ENCODE measurements at places on chromosomes 13 and 19.

DNA sequence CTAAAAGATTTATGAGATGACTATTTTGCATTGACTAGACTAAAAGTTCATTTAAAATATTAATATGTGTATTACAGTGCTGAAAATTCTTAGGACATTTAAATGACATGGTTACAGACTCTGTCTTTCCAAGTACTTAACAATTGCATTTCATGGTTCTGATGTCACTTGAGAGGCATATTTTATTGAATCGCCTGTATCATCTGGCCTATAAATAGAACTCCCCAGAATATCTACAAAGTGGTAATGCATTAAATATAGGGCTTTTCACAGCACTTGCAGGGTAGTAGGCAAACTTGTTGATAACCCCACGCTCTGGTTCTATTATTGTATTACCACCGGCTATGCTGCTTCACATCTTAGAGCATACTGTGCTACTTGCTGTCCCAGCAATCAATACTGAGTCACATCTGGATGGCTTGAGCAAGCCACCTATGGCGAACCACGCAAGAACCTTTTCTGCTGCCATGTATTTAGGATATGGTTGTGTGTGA lies 400.6 kb downstream of the HS6ST3 start:
- DNase-seq = no peak

DNA sequence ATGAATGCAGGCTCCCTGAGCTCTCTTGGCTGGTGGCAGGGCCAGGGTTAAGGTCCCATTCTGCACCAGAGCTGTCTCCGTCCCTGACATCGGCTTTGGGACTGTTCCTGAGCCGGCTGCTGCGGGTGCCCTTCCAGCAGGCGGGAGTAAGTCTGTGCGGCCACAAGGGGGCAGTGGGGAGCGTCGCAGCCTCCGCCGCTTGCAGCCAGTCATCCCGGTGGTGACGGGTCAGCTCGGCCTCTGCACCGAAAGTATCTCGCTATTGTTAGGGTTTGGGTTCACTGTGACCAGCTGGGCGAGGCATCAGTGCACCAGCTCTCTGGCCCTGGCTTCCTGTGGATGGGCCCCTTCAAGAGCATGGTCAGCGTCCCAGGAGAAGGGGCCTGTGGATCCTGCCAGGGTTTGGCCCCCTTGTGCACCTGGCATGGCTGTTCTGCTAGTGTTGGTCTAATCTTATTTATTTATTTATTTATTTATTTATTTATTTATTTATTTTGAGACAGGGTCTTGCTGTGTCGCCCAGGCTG lies 15.1 kb downstream of the NDUFB7 start:
- DNase-seq = peak; percentile 78

GRCh38 chr19:29449371-29449770 lies 76.4 kb upstream of the VSTM2B start:
- no peak for DNase-seq

- DNase-seq = no peak
Measured at GRCh38 chr13:70816853-70817252, 708.6 kb upstream of the KLHL1 start.

DNA sequence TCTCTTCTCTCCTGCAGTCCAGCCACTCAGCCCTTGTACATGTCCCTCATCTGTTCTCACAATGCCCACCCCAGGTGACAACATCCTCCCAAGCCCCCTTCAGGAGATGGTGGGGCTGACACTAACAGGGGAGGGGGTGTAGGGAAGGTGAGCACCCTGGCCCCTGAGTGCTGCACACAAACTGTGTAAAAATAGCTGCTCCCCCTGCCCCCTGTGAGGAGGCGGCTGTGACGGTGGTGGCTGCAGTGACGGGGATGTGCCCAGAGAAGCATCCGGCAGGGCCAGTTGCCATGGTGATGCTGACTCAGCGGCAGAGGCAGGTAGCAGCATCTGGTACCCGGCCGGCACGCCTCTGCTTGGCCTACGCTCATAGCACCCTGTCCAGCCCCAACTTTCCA lies 13.0 kb upstream of the JUND start:
- DNase-seq = peak; percentile 94

DNA sequence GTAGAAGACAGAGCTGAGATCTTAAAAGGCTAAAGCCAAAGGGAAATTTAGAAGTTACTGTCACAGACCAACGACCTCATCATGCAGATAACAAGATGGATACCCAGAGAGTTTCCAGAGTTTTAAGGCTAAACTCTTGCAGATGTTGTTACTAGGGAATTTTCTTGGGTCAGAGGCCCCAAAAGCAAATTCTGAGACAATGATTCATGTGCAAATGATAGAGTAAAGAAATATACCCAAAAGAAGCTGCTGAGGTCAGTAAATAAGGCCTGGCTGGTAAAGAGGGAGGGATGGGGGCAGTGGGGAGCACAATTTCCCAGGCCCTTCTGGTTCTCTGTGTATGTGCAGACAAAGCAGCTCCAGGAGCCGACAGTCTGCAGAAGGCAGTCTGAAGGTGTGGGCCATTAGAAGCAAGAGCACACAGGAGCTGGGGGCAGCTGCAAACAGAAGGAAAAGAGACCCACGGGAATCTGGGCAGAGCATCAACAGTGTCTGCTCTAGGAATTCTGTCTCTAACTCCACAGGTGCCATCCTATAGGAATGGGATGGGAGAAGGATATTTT lies 330.8 kb downstream of the TBC1D4 start:
- DNase-seq = no peak

- no peak for DNase-seq
Measured at GRCh38 chr13:40394304-40394985, 272.0 kb downstream of the FOXO1 start.

DNA sequence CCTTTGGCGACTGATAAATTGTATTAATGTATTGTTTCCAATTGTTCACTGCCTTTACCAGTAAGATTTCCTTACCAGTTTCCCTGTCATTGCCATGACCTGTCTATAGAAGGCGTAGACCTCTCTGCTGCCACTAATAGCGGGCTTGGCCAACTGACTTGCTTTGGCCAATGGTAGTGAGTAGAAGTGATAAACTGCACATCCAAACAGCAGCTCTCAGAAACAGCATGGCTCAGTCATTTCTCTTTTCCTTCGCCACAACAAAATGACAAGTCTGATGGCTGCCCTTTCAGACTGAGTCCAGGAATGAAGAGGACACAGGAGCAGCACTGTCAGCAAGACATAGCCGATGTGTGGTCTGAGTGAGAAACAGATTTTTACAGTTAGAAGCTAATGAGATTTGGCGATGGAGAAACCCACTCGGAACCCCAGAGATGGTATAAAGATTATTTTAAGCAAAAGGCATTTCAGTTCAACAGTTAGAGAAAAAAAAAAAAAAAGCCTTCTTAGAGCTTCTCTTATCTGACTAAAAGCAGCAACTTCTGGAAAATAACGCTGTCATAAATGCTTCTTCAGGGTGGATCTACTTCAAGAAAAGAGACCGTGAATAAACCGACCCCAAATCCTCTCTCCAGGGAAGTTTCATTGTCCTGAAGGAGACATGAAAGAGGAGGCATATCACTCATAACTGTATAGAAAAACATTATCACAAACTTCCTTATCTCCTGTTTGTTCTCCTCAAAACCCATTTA lies 42.0 kb upstream of the TM9SF2 start:
- DNase-seq = no peak

DNA sequence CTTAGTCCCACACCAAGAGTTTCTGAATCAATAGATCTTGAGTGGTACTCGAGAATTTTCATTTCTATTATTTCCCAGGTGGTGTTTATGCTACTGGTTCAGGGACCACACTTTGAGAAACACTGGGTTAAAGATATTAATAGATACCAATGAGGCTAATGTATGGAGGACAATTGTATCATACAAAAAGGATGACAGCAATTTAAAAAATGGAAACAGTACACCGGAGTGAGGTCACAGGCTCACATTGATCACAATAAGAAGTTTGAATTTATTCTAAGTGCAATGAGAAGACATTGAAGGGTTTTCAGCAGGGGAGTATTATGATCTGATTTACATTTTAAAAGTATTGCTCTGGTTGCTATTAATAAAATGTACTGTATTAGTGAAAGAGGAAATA lies 488.3 kb downstream of the PCDH17 start:
- no peak for DNase-seq

GRCh38 chr19:10748927-10749434 lies 31.1 kb downstream of the DNM2 start:
- no peak for DNase-seq

DNA sequence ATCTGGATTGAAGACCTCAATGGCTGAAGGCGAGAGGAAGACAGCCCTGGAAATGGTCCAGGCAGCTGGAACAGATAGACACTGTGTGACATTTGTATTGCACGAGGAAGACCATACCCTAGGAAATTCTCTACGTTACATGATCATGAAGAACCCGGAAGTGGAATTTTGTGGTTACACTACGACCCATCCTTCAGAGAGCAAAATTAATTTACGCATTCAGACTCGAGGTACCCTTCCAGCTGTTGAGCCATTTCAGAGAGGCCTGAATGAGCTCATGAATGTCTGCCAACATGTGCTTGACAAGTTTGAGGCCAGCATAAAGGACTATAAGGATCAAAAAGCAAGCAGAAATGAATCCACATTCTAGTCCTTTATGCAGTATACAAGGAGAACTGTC lies 1.2 kb downstream of the POLR1D start:
- DNase-seq = no peak

DNA sequence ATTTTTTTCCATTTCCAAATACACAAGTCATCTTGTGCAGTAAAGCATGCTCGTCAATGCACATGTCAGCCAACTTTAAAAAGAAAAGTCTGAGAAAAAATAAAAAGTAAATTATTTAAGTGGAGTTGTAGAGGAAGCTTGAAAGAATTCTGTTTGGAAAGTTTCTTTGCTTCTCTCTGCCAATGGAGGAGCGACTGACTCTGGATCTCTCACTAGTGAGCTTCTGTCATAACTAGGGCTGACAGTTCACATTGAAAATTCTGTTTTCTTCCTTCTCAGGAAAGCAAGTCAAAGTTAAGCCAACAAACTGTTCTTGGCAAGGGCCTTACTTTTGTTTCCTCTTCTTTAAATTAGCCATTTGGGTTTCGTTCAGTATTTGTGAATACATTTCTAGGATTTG lies 298.2 kb downstream of the POU4F1 start:
- no peak for DNase-seq

DNA sequence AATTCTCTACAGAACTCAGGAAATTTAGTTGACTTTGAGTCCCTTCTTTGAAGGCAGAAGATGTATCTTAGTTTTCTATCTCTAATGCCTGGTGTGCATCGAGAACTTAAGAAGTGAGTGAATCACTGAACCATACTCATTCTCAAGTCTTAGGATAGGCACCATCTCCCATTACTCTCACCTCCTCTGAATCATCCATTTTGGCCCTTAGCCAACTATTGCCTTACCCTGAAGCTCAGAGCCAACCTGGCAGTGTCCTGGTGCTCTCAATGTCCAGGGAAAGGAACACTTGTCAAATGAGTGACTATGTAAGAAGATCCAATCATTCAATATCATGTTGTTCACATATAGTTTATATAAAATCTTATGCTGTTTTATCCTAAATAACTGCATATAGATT lies 146.6 kb downstream of the RGCC start:
- no peak for DNase-seq

DNA sequence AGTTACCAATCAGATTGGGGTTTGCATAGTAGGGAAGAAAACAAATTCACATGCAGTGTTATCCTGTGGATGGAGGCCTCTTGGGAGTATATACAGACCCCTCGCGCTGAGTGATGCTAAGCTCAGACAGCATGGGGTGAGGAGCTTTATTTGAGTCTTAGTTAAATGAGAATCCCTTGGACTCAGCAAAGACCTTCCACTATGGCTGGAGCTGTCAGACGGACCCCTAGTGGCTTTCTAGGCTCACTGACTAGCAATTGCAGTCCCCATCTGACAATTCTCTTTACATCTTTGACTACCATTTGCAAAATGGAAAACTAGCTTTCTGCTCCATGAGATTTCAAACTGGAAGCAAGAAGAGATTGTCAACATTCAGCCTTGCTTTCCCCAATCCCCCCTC lies 90.4 kb downstream of the STOML3 start:
- DNase-seq = no peak

GRCh38 chr19:28687296-28687695 lies 525.7 kb downstream of the UQCRFS1 start:
- DNase-seq = no peak

- DNase-seq = no peak
Measured at GRCh38 chr13:96925916-96926628, 68.2 kb downstream of the OXGR1 start.

DNA sequence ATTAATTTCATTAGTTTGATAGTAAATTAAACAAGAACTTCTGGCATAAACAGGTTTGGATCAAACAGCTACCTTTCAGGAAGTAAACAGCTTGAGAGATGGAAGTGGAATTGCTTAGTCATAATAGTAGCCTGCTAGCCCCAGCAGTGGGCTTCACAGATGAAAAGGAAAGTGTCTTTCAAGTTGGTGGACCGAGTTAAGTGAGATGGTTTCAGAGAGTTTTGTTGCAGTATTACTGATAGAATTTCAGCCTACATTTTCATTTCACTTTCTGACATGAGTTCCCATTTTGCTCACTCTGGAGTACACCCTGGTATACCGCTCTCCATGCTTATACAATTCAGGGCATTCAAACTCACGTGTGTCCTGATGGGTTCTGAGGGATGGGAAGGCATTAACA lies 2.0 kb upstream of the PTOV1 start:
- no peak for DNase-seq

DNA sequence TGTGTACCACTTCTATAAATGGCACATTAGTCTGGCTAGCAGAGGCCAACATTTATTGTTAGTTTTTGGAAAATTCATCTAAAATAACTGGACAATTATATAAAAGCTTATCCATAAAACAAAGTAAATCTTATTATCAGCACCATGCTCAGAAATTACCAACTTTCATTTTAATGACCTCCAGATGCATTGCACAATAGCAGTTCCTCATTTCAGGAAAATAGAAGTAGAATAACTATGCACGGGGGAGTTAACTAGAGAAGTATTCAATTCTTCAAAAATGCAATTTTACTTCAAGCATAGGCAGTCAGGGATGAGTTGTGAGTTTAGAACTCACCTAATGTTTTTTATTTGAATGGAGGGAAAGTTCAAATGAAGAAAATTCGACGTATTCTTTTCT lies 1023.5 kb downstream of the PCDH17 start:
- no peak for DNase-seq

DNA sequence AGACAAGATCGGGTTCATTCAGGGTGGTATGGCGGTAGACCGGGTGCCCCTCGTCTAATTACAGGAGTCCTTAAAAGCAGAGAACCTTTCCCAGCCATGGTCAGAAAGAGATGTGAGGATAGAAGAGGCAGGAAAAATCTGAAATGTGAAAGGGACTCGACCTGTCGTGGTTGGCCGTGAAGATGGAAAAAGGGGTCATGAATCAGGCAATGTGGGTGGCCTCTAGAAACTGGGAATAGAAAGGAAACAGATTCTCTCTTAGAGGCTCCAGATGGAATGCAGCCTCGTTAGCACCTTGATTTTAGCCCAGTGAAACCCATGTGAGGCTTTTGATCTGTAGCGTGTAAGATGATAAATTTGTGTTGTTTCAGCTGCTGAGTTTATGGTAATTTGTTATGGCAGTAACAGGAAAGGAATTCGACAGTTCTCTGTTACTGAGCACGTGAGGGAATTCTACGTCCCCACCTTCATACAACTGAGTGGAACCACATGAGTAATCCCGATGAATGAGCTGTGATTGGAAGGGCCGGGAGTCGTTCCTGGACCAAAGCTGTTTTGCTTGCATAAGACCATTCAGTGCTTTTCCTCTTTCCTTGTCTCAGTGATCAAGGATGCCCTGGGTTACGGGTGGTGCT lies 11.0 kb upstream of the CA11 start:
- DNase-seq = no peak

GRCh38 chr13:47832458-47832972 lies 168.6 kb downstream of the SUCLA2 start:
- DNase-seq = no peak
